ENCODE measurements at places on chromosomes 5 and 9.
A peak's percentile ranks its signal among the peaks of the same experiment; 100 is the strongest.

- no peak for DNase-seq
Measured at GRCh38 chr5:116404016-116404415, 170.6 kb downstream of the SEMA6A start.

- no peak for DNase-seq
Measured at GRCh38 chr9:116207371-116208111, 54.0 kb downstream of the PAPPA start.

DNA sequence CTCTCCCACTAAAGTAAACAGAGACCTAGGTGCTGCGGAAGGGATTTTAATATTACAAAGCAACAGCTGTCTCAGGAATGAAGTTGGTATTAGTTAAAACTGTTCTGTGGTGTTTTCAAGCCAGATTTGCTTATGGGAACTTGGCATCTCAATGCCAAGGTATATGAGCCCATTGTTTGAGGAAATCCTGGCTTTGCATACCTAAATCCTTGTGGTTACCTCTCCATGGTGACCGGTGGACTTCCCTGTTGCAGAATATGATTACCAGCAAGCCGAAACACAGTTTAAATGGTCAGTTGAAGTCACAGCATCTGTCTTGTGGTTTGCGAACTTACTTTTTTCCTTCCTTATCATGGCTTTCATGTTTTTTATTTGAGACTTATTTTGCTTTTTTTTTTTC, 62.3 kb upstream of the TXNDC8 start:
- DNase-seq, result no peak

GRCh38 chr5:102781786-102782185, 26.7 kb downstream of the PAM start:
- no peak for DNase-seq

DNA sequence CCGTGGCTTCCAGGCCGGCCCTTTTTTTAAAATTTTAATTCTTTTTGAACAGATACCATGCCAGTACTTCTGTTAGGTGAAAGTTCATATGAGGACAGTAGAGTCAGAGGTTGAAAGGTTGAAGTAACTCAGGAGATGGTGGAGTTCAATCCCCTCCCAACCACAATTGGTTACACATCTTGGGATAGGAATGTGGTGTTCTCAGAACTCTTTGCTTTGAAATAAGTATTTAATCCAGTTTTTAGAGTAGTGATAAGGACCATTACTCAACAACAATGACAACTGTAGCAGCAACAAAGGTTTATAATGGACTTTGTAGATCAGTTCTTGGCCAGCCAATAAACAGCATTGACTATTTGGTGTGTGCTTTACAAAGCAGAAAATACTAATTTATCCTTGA, 116.0 kb downstream of the ARHGAP26 start:
- DNase-seq, result no peak

DNA sequence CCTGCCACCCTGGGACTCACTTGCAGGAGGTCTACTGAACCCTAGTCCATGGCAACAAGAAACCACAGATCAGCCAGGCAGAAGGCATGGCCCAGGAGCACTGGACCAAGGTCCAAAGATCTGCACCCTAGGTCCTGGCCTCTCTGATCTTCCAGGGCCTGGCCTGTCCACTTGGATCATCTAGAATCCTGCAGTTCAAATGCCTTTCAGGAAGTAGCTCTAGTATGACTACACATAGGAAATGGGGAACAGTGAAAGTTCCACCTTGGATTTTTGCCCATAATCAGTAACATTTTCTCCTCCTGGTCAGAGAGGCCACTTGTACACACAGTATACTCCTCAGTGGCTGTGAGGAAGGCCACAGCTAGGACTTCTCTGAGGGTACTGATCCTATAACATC, 11.5 kb downstream of the ANXA6 start:
- DNase-seq, result no peak

DNA sequence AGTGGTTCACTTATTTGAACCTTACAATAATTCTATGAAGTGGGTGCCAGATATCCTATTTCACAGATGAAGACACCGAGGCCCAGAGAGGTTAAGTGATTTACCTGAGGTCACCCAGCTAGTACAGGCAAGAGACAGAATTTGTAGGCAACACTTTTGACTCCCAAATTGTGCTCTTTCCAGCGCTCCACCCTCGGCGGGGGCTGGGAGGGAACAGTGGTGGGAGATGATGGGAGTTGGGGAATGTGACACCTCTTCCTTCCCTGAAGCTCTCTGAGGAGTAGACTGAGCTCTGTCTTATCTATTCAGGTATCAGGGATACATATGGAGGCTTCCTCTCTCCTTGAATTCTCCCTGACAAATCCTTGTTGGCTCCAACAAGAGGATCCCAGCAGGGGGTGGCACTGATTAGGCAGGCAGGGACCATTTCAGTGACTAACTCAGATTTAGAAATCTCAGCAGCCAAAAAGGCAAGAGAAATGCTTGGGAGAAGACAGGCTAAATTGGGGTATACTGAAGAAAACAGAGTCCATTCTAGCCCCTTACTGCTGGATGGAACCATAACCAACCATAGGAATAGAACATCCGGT, 95.8 kb upstream of the PANK3 start:
- no peak for DNase-seq

DNA sequence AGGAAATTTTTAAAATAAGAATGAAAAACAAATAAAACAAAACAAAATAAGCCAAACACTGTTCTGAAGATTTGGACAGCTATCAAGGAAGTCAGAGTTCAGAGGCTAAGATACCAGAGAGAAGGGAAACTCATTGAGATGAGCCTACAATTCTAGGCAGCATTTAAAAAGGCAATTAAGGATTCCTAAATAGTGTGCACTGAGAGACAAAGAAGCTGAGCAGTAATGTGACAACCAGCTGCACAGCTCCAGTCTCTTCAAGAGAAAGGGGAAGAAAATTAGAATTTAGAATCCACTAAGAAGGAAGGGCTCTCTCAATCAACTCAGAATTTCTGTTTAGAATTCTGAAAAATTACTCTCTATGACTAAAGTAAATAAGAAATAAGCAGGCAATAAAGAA, 246.7 kb upstream of the COX7C start:
- DNase-seq, result no peak

DNA sequence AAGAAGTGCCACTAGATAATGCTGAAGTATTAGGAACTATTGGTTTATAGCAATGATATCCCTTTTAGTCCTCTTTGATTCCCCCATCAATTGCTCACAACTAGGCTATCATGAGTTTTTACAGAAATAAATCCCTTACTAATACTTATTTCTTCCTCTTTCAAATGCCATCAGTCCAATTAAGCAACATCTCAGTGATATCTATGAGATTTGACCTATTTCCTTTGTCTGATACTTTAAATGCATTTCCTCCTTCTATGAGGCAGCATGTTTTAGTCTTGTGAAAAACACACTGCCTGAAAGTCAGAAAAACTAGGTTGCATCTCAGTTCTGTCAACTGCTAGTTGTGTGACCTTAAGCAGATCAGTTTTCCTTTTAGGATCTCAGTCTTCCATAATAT, 101.6 kb downstream of the FBXW11 start:
- no peak for DNase-seq

- DNase-seq, result no peak
Measured at GRCh38 chr5:124697501-124697900, 48.9 kb downstream of the ZNF608 start.

DNA sequence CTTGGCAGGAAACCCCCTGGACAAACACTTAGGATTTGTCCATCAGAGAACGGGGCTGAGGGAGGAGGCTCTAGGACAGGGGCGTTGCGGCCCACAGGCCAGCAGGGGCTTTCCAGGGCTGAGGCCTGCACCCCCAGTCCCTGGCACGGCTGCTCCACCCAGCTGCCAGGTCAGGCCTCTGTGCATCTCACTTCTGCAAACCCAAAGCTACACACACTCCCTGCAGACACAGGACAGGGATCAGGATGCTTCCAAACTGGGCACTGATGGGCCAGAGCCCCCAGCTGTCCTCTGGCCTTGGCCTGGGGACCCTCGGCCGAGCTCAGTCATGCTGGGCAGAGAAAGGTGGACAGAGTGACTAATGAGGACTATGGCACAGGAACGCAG, 106.2 kb upstream of the SARDH start:
- no peak for DNase-seq

DNA sequence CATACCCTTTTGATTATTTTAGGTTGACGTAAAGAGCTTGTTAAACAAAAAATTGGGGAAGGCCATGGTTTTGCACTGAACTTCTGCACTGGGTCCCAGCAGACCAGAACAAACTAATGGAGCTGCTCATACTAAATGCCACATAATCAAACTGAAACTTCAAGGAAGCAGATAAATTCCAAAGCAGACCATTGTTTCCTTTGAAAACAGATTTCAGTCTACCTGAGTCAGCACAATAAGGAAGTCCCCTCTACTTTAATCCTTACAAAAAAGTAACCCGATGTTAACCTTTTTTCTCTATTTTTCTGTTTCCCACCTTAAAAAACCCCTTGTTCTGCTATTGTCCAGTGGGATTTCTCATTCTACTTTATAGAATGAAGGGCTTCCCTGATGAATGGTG, 39.2 kb downstream of the WDR36 start:
- no peak for DNase-seq

- DNase-seq, result no peak
Measured at GRCh38 chr5:172497591-172498255, 43.4 kb upstream of the SH3PXD2B start.

DNA sequence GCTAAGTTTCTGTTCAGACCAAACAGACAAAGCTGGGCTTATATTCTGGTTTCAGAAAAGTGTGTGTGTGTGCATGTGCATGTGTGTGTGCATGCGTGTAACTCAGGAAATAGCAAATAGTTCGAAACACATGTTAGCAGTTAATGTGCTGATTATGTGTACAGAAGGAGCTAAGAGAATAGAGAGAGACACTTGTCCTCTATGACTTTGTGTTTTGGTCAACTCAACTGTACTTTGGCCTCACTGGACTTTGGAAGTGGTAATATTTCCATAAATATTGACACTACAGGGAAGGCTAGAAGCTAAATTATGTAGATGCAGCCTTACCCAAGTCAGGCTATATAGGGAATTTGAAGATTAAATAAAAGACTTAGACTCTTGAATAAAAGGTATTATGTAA, 155.5 kb downstream of the RAB3C start:
- DNase-seq, result no peak

DNA sequence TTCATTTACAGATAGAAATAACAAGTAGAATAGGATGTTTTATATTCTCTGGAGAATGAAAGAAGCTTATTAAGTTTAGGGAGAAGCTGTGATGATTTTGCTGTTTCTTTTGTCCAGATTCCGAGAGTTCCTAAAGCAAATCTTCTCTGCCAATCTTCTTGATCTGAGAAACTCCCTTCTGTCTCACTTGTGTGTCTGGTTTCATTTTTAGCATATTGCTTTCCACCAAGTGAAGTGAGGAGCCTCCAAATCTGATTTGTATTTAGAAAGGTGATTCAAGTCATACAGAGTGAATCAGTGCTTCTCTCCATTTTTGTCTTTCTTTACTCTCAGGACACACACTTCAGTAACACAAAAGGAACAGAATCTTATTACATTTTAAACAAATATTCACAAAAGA, 48.4 kb downstream of the STX17 start:
- no peak for DNase-seq

- no peak for DNase-seq
Measured at GRCh38 chr5:67453111-67453905, 256.7 kb upstream of the CD180 start.

DNA sequence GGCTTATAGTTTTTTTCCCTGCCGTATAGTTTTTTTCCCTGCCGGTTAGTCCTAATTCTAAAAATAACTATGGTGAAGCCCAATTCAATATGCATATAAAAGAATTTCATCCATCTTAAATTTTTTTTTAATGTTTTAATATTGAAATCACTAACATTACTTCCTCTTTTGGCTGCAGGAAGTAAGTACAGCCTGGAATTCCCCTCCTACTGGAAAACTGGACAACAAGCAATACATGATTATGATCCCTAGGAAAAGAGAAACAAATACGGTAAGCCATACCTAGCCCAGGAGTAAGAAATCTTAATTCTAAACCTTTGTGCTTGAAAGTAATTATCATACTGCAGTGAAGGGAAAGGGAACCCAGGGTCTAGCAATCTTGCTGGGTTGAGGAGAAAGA, 119.0 kb downstream of the NR3C1 start:
- DNase-seq, result no peak

- DNase-seq, result no peak
Measured at GRCh38 chr5:59356813-59357380, 536.6 kb downstream of the PDE4D start.

DNA sequence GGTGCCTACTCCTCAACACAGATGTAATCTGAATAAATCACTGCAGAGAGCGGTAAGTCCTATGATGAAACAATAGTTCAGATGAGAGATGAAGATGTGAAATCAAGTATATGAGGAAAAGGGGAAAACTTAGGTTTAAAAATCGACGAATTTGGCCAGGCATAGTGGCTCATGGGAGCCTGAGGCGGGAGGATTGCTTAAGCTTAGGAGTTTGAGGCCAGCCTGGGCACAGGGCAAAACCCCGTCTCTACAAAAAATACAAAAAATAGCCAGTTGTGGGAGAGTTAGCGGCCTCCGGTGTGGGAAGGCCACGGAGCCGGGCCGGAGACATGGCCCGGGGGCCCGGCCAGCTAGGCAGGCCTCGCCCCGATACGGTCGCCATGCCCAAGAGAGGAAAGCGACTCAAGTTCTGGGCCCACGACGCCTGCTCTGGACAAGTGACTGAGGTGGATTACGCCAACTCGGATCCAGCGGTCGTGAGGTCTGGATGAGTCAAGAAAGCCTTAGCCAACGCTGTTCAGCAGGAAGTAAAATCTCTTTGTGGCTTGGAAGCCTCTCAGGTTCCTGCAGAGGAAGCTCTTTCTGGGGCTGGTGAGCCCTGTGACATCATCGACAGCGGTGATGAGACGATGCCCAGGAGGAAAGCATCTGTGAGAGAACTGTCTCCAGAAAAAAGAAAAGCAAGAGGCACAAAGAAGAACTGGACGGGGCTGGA, 62.8 kb upstream of the SUB1 start:
- DNase-seq, result peak; percentile 30

GRCh38 chr5:65034029-65034812, 265.5 kb downstream of the CWC27 start:
- no peak for DNase-seq

DNA sequence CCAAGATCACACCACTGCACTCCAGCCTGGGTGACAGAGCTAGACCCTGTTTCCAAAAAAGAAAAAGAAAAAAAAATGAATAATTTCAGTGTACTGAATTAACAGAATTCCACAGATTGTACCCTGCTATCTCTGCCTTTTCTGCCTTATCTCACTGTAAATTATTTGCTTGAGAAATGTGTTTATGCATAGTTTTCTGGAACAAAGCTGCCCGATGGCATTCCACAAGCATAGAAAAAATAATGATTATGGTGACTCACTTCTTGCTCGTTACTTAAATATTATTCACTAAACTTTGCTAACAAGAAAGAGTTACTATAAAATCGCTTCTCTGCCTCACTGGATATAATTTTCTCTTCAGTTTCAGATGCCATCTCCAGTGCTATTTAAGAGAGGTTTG, 88.7 kb upstream of the FAM169A start:
- no peak for DNase-seq

- DNase-seq, result no peak
Measured at GRCh38 chr5:152388610-152389009, 16.5 kb downstream of the NMUR2 start.

All from activated T-cell treated with anti-CD3 and anti-CD28 coated beads, Interleukin-2, amount 50 U/mL, for 4 hours (primary cell).